NCI-H2171 treated with DMSO at 0.1 percent for 48 hours (cell line): ENCODE measurements at places on chromosomes 5 and 9.

GRCh38 chr5:151740336-151740942, 18.0 kb downstream of the ATOX1 start:
- DNase-seq: peak; percentile 27

DNA sequence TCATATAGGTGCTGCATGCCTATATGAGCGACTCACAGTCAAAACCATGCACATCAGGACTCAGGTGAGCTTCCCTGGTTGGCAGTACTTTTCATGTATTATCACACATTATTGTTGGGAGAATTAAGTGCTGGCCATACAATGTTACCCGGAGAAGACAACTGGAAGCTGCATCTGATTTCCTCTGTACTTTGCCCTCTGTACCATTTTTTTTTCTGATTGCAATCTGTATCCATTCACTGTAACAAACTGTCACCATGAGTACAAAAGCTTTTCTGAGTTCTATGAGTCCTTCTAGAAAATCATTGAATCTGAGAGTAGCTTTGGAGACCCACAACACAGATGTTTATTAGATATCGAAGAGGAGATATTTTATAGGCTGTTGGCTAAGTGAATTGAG, 651.0 kb downstream of the NR2F1-AS1 start:
- no peak for DNase-seq

DNA sequence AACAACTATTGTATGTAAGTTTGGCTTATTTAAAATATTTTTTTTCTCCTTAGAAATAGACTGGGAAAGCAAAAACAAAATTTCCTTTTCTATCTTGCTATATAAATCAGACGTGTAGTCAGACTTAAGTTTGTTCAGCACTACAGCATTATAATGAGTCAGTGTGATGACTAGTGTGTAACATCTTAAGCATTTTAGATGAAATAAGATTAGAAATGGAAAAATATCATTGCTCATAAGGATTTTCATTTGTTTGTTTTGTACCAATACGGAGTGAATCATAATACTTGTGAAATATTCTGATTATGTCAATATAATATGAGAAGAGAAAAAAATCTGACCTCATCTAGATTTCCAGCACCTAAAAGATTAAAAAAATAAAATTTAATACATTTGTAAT, 64.7 kb upstream of the RICTOR start:
- no peak for DNase-seq

DNA sequence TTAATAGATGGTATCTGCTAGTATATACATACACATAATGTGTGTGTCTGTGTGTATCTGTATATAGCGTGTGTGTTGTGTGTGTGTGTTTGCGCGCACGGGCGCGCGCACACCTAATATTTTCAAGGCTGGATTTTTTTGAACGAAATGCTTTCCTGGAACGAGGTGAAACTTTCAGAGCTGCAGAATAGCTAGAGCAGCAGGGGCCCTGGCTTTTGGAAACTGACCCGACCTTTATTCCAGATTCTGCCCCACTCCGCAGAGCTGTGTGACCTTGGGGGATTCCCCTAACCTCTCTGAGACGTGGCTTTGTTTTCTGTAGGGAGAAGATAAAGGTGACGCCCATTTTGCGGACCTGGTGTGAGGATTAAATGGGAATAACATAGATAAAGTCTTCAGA, 757 bp downstream of the FXN start:
- DNase-seq: no peak

DNA sequence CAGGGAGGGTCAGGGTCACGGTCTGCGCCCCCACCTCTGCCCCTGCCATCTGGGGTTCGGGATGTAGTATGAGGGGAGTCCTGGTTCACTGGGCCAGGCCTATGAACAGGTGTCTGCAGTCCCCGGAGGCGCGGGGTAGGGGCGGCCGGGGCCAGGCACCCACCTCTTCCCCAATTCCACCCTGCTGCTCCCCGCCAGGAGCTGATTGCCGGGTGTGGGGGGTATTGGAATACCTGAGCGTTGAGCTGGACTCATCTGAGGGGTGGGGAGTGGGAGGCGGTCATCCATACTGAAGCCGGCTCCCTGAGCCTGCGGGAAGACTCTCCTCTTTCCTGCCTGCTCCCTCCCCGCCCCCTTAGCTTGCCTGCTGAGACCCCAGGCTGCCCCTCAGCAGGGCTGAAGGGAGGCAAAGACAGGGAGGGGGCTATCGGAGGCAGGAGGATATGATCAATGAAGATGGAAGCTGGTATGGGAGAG, 679 bp downstream of the SLC6A7 start:
- no peak for DNase-seq

DNA sequence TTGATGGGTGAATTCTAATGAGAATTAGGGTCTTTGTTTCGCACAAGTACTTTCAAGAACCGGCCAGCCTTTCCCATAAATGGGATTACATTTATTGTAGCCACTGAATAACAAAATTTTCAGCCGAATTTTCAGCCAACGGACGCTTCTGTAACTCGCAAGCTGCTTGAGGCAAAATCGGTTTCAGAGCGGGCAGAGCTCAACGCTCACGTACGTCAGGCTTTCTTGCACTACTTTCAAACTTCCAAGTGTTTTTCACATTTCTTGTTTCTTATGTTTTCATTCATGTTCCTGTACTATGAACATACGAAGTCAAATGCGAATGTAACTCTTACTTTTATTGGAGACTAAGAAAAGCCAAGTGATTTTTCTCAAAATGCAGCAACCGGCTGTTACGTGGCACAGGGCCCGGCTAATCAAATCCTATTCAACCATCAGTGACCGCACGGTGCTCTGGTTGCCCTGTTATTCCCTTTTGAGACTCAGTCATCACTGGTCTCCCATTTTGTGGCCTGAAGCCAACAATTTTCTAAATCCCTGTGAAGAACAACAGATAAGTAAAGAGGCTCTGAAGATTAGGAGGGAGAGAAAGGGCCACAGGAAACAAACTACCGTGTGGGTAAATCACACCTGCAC, 68.5 kb downstream of the SLC28A3 start:
- DNase-seq: no peak

GRCh38 chr9:88937248-88937647, 54.0 kb upstream of the S1PR3 start:
- DNase-seq: no peak

- DNase-seq: no peak
These were observed 19.6 kb upstream of the HRH2 start for GRCh38 chr5:175638305-175638704.

- DNase-seq: no peak
These were observed 2.2 kb downstream of the DNAJB5 start for GRCh38 chr9:34991607-34992375.

DNA sequence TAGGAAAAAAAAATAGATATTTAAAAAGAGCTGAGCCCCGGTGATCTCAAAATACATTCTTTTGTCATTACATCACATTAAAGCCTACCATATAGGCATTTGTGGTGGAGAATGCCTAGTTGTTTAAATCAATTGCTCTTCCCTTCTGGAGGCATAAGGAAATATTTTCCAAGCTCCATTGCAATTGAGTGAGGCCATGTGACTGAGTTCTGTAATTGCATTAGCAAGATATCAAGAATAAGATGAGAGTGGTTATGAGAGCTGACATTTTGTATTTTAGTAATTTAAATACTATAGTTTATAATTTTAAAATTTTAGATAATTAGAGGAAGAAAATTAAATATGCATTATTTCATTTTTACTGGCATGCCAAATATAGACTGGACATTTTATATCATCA, 1195.9 kb downstream of the DTWD2 start:
- no peak for DNase-seq

DNA sequence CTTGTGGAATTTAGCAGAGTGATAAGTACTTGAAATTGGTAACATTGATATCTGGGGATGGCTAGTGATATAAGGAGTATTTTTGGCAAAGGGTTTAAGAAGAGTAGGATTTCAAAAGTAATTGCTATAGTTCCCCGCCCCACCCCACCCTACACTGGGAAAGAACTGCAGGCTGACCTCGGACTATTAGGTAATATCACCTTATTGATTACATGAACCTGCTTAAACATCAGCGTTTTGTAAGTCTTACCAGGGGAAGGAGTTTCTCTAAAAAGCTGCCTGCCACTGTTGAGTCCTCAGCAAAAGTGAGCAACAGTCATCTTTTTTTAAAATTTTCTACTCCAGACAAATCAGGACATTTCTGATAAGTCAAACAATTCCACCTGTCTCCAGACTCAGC, 337.3 kb downstream of the DTWD2 start:
- no peak for DNase-seq

- no peak for DNase-seq
These were observed 26.5 kb downstream of the LIX1 start for GRCh38 chr5:97115932-97116331.

GRCh38 chr9:34454571-34455065, 3.8 kb downstream of the FAM219A start:
- DNase-seq: no peak

DNA sequence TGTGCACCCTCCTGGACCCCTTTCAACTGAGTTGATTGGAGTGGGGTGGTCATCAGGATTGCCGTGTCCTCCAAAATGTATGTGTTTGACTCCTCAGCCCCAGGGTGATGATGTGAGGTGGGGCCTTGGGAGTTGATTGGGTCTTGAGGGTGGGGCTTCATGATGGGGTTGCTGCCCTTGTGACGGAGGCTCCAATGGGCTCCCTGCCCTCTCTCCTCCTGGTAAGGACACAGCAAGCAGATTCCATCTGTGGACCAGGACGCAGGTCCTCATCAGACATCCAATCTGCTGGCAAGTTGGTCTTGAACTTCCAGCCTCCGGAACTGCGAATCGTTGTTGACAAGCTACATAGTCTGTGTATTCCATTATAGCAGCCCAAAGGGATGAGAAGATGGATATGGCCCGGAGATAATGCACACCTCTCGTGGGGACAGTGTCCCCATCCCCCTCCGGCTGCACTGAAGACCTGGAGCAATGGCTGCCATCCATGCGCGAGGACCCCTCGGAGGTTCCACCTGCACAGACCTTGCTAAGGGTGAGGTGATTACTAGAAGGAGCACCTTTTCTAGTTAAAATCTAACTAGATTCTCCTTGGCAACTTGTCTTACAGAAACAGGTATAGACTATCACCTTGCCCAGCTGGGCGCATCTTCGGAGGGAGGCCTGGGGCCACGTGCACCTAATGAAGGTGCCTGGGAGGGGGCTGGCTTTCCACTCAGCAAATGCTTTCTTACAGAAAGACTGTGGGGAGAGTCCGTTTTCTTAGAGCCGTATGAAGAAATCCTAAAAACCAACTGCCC, 75.7 kb upstream of the IRX4 start:
- DNase-seq: no peak

GRCh38 chr5:126645132-126645531, 44.4 kb downstream of the PHAX start:
- no peak for DNase-seq

GRCh38 chr5:143013176-143013891, 243.2 kb downstream of the ARHGAP26 start:
- DNase-seq: peak; percentile 67

GRCh38 chr5:124708086-124708485, 38.4 kb downstream of the ZNF608 start:
- no peak for DNase-seq

GRCh38 chr5:107496466-107496865, 174.3 kb downstream of the EFNA5 start:
- no peak for DNase-seq

DNA sequence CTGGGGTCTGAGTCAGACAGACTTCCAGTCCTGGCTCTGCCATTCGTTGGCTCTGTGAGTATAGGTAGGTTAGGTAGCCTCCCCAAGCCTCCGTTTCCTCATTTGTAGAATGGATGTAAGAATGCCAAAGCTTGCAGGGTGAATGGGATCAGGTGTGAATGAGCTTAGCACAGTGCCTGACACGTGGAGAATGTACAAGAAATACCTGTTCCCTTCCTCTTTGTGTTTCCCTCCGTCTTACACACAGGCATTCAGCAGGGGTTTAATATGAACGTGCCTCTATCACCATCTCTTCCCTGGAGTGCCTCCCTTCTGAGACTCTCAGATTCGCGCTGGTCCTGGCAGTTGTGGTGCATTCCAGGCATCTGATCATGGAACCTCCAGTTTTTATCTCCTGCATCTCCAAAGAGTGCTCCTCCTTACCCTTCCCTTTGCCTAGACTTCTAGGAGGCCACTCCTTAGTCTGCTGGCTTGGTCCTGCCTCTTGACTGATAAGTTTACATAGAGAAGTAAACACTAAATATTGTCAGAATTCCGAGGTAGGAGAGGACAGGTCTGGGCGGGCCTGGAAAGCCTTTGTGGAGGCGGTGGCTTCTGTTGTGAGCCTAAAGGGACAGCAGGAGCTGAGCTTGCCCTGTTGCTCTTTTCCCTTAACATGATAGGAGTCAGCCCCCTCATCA, 199.4 kb downstream of the AOPEP start:
- DNase-seq: no peak

DNA sequence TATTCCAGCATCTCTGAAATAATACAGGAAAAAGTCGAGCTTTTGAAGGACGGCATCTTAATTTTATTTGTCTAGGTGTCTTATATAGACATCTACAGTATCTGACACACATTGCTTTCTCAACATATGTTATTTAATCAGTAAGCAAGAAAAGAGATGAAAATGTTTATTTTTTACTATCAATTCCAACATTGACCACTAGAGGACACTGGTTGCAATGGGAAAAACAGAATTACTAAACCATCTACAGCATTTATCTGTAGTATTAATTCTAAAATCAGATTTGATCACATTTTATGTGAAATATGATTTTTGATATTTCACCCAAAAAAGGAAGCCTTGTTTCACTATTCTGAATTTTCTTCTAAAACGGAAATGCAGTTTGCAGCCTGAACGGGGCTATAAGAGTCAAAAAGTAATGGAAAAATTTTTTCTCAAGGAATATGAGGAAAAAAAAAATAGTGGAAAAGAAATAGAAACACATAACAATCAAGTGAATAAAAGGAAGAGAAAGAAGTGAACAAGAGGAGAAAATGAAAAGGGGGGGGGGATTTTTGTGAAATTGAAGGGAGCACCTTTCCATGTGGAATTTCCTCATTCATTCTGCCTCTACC, 98.6 kb downstream of the OSTF1 start:
- DNase-seq: no peak

GRCh38 chr5:6905423-6905822, 192.2 kb downstream of the TENT4A start:
- no peak for DNase-seq

DNA sequence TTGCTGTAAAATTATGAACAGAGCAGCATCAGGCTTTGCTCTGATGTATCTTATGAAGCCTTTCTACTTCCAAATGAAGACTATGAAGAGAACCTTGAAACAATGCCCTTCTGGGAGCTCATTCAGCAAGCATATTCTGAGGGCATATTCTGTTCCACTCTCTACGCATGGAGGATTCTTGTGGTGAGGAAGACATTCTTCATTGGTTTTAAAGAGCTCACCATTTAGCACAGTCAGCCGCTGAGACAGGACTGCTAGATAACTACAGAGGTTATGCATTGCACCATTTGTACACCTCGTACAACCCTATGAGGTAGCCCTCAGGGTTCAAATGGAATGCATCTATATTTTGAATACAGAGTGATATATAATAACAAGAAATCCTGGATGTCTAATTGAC, 61.0 kb downstream of the INVS start:
- DNase-seq: no peak

- no peak for DNase-seq
These were observed 925.3 kb upstream of the CDH10 start for GRCh38 chr5:25570067-25570583.
